ENCODE measurements at places on chromosomes 7 and 10. TPM values are rescaled to one million over a fixed set of nuclear protein-coding genes. Genes with fewer than 3 reads are reported as not detected.

HMX2 gene
- total RNA-seq = not detected

MOSPD3 gene
- total RNA-seq = 37.1 TPM

MAGI2 gene
- 64.2 TPM for total RNA-seq

ZNF239 gene
- 4.1 TPM for total RNA-seq

GHRHR gene
- not detected for total RNA-seq

PTPRE gene
- 2.6 TPM for total RNA-seq

Measured in glutamatergic neuron (in vitro differentiated cells).